ENCODE measurements at places on chromosomes 5 and 9.

DNA sequence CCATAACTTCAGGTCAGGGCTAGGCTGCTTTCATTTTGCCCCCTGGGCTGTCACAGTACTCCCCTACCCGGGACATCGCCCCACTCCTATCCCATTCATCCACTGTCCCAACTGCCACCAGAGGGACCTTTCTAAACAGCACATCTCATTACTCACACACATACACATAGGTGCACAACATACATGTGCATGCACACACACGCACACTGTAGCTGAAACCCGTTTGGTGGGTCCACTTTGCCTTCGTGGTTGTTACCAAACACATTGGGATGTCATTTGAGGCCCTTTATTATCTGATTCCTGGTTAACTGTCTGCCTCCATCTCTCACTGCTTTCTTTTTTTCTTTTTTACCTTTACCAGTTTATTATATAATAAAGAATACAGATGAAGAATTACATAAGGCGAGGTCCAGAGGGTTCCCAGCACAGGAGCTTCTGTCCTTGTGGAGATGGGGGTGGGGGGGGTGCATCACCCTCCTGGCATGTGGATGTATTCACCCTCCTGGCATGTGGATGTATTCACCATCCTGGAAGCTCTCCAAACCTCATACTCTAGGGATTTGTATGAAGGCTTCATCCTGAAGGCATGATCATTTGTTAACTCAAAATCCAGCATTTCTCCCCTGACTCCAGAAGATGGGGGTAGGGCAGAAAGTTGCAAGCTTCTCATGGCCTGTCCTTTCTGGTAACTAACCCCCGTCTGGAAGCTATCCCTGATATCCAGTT is 186.0 kb downstream of the GOLPH3 start:
- peak; percentile 95 for DNase-seq

DNA sequence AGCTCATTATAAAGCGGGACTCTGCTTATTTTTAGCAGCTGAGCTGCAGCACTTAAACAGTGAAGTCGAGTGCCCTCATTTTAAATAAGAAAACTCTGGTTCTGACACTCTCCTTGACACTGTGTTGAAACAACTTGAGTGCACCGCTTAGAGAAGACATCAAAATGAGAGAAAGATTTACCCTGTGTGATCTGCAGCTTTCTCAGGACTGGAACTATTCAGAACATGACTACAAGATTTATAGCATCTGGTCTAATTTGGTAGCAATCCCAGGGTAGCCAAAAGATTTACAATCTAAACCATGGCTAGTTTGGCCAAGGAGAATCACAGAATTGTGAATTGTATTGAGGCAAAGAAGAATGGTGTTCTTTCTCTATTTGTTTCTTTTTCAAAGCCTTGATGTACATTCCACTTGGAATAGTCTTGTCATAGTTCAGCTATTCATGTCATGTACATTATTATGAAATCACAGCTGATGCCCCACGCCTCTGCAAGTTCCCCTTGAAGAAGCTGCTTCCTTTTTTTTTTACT is 38.7 kb downstream of the PLEKHG4B start:
- peak; percentile 53 for DNase-seq

DNA sequence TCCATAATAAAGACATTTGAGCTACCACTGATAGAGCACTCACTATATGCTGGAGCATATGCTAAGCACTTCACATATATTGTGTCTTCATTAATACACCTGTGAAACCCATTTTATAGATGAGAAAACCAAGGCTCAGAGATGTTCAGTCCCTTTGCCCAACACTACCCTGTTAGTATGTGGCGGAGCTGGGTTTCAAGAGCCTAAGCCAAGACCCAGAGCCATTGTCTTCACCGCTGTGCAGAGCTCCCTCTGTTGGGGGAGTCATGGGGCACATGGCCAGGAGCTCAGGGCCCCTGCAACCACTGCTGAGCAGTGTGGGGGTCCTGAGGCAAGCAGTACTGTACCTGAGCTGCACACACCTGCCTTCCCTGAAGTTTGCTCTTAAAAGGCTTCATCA is 37.3 kb upstream of the SLC25A51 start:
- no peak for DNase-seq

- DNase-seq: no peak
These were observed 44.3 kb downstream of the UBE2QL1 start for GRCh38 chr5:6492934-6493333.

DNA sequence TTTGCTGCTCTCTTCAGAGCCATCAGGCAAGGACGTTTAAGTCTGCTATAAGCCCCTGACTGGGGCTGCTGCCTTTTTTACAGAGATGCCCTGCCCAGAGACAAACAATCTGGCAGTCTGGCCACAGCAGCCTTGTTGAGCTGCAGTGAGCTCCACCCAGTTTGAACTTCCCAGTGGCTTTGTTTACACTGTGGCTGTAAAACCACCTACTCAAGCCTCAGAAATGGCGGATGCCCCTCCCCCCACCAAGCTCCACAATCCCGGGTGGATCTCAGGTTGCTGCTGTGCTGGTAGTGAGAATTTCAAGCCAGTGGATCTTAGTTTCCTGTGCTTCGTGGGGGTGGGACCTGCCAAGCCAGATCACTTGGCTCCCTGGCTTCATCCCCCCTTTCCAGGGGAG is 59.7 kb upstream of the SNCAIP start:
- DNase-seq: no peak

DNA sequence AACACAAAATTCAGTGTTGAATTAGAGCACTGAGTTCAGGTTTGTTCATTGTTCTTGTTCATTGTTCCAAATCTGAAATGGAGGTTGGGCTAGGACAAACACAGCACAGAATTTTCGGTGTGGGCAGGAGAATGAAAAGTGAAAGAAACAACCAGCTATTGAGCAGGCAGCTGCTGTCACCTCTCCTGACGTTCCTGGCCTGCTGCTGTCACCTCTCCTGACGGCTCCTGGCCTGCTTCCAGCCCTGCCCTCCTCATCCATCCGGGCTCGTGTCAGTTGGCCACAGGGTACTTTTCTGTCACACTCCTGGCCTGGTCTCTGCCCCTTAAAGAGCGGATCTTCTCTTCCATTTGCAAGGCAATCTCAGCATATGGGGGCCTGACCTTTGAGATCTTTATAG is 45.2 kb upstream of the CKMT2 start:
- no peak for DNase-seq

DNA sequence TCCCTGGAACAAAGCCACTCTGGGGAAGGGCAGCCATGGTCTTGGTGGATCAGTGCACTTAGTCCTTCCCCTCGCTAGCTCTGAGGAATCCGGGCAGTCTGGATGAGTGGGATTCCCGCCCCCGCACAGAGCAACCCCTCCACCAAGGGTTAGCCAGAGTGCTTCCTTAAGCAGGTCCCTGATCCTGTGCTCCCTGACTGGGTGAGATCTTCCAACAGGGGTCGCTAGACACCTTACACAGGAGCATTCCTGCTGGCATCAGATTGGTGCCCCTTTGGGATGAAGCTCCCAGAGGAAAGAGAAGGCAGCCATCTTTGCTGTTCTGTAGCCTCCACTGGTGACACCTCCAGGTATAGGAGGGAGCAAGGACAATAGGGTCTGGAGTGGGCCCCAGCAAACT is 228.8 kb downstream of the AP3B1 start:
- no peak for DNase-seq

Measured in AG09309 (cell line).